ENCODE measurements at places on chromosomes 1 and 21.

DNA sequence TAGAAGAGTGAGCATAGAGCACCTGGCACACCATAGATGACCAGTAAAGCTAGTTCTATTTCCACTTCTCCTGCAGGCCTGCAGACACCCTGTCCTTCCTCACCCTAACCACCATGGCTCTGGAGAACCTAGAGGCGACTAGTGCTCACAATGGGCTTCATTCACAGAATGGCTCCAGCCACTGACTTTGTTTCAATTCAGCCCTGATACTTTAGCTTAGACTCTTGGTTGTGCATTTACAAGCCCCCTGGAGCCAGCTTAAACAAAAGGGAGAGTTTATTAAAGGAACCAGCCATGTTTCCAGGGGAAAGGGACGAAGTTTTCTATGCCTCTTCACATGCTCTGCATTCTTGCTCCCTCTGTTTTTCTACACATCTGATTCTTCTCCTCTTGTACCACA, 123.7 kb downstream of the NAV1 start:
- no peak for DNase-seq

GRCh38 chr1:209435654-209436566, 147.6 kb upstream of the CAMK1G start:
- peak; percentile 7 for DNase-seq

DNA sequence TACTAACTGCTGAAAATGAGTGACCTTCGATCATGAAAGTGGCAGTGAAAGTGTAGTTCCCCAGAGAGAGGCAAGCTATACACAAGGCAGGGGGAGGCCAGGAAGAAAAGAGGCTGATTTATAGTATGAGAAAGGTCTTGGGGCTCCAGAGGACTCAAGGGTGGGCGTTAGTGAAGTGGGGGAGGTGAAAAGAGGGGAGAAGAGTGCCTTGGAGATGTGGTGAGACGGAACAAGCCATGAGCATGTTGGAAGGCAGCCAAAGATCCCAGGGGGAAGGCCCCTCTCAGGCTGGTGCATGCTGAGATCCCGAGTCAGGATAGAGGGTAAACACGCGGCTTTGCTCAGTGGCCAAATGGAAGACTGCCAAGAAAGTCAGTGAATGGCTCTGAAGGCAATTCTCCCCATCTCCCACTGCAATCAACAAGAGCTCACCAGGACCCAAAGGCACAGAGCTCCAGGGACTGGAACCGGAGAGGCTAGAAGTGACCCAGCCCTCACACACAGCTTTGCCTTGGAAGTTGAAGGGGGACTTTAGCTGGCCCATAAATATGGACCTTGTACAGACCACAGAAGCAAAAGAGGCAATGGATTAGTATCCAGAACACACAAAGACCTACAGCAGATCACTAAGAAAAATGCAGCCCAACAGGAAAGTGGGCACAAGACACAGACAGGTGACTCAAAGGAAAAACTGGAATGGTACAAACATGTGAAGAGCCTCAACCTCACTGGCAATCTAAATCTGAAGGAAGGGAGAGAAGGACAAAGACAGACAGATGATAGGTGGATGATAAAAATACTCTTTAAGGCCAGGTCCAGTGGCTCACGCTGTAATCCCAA, 49.6 kb downstream of the HSF2BP start:
- DNase-seq, result no peak

- no peak for DNase-seq
Observed at GRCh38 chr1:100075773-100076172, 57.0 kb downstream of the SASS6 start.

DNA sequence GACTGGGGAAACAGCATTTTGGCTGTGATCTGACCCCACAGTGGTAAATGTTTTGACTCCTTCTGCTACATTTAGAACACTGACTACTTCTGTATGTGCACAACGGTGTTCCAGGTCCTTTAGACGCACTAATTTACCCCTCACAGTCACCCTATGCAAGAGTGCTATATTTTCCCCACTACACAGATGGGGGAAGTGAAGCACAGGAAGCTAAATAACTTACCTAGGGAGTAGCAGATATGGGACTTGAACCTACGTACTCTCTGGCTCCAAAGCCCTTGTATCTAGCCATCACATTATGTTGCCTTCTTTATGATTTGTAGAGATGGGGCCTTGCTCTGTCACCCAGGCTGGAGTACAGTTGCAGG, 49.3 kb downstream of the GADD45A start:
- no peak for DNase-seq

GRCh38 chr1:55512466-55512865, 297.3 kb upstream of the USP24 start:
- no peak for DNase-seq

DNA sequence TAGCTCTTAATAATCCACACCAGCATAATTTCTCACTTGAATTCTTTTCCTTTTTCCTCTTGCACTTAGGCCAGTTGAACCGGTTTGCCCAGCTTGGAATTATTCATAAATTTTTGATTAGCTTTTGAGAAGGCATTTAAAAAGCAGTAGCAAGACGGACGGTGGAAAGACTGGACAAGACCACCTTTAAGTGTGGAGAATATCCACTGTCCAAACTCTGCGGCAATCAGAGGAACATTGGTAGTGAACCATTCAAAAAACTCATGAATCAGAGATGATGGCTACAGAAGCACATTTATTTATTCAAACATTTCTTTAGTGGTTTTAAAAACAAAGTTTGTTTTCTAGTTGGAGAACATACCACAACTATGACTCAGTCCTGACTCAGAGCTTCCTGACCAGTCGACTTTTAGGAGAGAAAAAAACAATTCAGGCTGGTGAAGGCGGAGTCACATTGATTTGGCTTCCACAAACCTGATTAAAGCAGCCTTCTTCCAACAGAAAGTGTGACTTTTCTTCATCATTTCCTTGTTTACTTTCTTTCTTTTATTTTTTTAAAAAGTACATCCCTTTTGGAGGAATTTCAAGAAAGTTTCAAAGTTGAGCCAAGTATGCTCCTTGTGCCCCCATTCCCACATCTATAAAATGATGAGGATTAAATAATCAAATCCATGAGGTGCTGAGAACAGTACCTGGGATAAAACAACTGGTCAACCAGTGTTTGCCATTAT, 128.8 kb downstream of the ADSS2 start:
- no peak for DNase-seq

GRCh38 chr1:2594641-2595131, 8.1 kb downstream of the PRXL2B start:
- no peak for DNase-seq

GRCh38 chr1:224906340-224906739, 23.1 kb upstream of the DNAH14 start:
- no peak for DNase-seq

GRCh38 chr1:18148461-18148860, 40.9 kb downstream of the IGSF21 start:
- DNase-seq, result no peak

GRCh38 chr1:50447961-50448360, 24.7 kb upstream of the DMRTA2 start:
- no peak for DNase-seq

GRCh38 chr1:176098560-176098959, 108.5 kb downstream of the COP1 start:
- DNase-seq, result no peak

- no peak for DNase-seq
Observed at GRCh38 chr1:59738152-59738551, 76.6 kb upstream of the HOOK1 start.

DNA sequence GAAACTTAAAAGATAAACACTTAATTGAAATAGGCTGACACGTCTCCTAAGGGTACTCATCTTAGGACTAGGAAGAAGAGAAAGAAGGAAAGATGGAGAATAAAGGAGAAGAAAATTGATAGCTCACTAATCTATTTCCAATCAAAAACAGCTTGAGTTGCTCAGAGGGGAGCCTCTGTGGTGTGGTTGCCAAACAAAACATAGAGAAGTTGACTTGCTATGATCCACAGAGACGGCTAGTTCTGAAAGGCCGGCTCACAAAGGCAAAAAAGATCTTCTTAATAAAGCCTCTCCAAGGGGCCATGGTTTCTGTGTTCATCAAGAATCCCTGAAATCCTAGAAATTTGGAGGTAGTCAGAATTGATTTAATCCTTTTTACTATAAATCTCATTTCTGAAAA, 644.1 kb downstream of the LMO4 start:
- DNase-seq, result no peak

- DNase-seq, result no peak
Observed at GRCh38 chr1:90671251-90671650, 45.9 kb downstream of the BARHL2 start.

GRCh38 chr1:31135973-31136600, 70.6 kb upstream of the PUM1 start:
- no peak for DNase-seq

GRCh38 chr1:174393885-174394284, 53.9 kb upstream of the GPR52 start:
- no peak for DNase-seq

DNA sequence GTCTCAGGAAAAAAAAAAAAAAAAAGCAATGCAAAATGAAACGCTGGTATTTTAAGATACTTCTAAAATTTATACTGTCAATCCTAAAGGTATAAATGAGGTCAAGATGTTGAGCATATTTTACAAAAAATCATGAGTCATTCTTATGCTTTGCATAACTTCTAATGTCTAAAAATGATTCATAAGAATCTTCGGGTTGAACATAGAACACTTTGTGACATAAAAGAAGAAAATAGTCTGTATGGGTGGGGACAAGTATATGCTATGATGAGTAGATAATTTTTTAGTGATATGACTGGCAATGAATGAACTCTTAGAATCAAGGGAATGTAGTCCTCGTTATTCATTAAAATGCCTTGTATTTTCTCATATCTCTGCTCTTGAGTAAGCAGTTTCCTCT, 416.9 kb upstream of the USP24 start:
- no peak for DNase-seq

- no peak for DNase-seq
Observed at GRCh38 chr1:161872506-161872905, 106.4 kb downstream of the ATF6 start.

GRCh38 chr1:2908081-2908480, 106.6 kb upstream of the TTC34 start:
- DNase-seq, result no peak

DNA sequence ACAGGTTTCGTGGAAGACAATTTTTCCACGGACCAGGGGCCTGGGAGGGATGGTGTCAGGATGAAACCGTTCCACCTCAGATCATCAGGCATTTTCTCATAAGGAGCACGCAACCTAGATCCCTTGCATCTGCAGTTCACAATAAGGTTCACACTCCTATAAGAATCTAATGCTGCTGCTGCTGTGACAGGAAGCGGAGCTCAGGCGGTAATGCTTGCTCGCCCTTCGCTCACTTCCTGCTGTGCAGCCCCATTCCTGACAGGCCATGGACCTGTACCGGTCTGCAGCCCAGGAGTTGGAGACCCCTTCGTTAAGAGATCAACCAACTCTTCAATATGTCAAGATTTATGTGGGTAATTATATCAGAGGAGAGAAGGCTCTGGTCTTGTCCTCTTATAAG, 3.3 kb upstream of the DHX9 start:
- no peak for DNase-seq

DNA sequence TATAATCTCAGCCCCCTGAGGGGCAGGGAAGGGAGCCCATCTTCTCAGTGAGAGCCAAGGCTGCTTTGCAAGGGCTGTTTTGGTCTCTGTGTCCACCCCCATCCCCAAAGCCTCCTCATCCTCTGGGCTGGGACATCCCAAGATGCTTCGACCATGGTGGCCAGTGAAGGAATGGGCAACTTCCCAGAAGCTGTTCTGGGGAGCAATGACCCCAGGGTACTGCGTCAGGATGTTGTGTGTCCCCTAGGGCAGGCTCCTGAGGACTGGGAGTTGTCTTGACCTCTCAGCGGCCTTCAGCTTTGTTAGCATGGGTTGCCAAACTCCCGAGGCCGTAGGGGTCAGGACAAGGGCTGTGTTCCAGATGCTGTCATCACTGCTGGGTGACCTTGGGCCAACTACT, 238.4 kb upstream of the POU3F1 start:
- DNase-seq, result no peak

GRCh38 chr1:207565546-207566468, 69.8 kb downstream of the CR1 start:
- no peak for DNase-seq

GRCh38 chr1:246074421-246074820, 432.7 kb downstream of the SMYD3 start:
- DNase-seq, result no peak

DNA sequence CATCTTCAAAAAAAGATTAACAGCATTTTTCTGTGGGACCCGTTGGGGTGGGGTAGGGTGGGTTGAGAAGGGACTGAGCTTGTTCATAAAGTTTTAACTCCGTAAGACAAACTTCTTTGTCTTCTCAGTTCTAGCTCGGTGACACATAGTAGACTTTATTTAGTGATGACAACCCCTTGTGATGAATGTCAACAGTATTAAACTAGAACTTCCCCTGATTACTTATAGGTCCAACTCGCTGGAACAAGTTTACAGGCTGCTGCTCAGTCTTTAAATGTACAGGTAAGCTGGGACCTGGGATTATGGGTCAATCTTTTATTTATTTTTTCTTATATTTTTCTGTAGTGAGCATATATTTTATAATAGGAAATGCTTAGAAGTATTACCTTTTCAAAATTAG, 148.4 kb downstream of the CD247 start:
- DNase-seq, result no peak

DNA sequence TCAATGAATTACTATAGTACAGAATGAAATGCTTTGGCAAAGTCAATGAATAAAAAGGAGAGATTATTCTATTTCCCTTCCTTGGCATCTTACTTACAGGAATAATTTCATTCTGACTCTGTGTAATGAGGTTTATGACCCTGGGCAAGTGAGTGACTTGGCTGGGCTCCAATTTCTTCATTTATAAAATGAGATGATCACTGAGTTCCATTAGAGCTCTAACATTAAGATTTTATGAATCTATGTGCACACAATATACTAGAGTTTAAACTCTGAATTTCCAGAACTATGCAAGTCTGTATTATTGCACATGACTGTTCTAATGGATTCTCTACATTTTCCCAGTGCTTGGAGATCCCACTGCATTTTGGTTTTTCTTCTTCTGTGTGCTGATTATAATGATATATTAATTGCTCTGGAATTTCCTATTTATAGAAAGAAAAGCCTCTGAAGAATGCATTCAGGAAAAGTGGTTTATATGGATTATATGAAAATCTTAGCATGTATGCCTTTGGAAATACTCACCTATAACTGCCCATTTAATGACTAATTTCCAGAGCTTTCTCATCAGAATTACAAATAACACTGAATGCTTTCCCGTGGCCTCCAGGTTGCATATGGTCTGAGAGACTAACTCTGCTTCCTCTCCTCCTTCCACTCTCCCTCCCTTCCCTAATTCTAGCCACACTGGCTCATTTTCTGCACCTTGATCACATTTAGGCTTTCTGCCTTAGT, 97.4 kb upstream of the CHRM3 start:
- no peak for DNase-seq

DNA sequence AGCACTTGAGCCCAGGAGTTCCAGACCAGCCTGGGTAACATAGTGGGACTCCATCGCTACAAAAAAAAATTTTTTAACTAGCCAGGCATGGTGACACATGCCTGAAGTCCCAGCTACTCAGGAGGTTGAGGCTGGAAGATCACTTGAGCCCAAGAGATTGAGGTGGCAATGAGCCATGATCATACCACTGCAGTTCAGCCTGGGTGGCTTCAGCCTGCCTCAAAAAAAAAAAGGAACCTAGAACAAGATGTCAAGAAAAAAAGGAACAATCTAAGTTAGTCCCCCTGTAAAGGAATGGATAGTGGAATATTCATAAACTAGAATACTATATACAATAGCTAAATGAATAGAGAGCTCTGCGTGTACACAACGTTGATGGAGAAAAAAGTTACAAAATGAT, 14.4 kb downstream of the NSL1 start:
- no peak for DNase-seq
